ENCODE measurements at places on chromosomes 3 and 15. TPM values are rescaled to one million over a fixed set of nuclear protein-coding genes. Genes with fewer than 3 reads are reported as not detected.

- DNase-seq, result peak; percentile 80
These were observed 29.3 kb downstream of the CD200 start for GRCh38 chr3:112362221-112362620.

GRCh38 chr3:143222981-143223380 lies 103.4 kb downstream of the CHST2 start:
- no peak for DNase-seq

The CD200R1 gene
- 1.7 TPM for polyA plus RNA-seq

DNA sequence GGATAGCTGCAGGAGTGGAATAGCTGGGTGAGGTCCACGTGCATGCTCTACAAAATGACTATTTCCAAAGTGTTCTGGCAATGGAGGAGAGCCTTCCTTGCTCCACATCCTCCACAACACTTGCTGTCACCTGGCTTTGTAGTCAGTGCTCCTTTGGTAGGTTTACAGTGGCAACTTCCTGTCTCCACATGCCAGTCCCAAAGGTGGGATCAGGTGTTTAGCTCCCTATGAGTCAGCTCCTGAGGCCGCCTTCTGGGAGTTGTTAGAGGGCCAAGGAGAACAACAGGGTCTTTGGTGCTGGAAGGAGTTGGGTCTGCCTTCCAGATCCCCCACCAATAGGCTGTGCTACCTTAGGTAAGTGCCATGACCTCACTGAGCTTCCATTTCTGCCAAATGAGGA lies 15.3 kb upstream of the LIMD1 start:
- no peak for DNase-seq

DNA sequence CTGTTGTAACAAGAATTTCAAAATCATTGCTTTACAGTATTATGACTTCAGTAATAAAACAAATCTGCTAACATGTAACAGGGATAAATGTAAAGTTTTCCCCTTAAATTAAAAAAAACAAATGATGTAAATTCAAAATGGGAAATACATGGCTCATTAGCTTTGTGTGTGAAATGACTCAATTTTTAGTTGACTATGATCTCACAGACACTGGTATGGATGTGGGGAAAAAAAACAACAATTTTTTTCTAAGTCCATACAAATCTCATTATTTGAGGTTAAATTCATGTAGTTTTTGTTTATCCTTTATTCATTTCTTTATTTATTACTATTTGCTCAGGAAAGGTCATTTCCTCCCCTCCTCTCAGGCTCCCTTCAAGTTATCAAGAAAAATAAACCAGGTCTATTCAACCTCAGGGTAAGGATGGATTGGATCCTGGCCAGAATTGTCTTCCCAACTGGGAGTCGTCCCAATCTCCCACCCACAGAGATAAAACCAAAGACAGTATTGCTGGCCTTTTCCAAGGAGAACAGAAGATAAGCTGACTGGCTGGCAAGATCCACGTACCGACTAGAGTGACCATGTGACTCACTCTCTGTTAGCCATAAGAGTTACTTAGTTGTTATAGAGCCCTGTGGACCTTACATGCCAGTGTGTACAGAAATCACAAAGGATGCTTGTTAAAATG lies 373.3 kb downstream of the GAP43 start:
- DNase-seq, result no peak

The SLC12A1 gene
- polyA plus RNA-seq, result 0.15 TPM

Measured in forelimb muscle (tissue), 1 donor.